ENCODE measurements at places on chromosomes 16 and 17.

DNA sequence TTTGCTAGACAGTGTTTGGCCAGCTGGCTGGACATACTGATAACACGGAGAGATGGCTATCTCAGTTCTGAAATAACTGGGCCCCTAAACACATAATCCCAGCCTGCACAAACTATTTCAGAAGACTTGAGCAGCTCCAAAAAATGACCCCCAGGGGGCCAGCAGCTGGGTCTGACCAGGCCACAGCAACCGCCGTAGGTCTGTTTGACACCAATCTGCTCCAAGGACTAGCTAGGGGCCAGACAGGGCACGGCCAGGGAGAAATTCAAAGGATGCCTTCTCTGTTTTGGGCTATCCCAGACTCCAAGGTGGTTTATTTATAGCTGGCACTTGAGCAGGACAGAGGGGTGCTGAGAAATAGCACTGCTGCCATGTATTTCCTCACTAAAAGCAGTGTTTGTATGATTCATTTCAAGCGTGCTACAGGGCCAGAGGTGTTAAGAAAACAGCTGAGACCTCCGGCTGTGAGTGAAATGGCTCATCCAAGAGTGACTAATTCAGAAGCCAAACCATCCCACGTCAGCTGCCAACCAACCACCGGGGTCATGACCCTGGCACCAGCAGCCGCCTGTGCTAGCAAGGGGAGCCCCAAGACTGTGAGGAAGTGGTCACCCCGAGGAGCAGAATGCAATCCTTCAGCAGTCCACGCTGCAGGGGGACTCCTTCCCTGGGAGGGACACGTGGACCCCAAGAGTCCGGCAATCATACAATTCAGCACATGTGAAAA lies 5.7 kb downstream of the GGA2 start:
- DNase-seq: peak; percentile 87

DNA sequence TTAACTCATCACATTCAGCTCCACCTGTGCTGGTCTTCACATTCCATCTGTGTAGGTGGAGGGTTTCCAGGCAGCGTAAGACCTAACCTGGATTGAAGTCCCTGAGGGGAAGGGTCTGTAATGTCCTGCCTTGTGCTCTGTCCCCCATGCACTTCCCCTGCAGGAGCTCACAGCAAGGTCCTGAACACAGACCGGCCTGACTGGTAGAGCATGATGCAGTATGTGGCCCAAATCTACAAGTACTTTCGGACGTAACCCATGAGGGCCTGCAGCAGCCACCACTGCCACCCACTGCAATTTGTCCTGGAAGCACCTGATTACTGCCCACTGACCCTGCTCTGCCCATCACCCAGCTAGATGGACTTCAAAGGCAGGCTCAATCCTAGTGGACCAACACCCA lies 36.6 kb upstream of the ADORA2B start:
- no peak for DNase-seq

GRCh38 chr16:77143364-77143763 lies 47.6 kb upstream of the MON1B start:
- DNase-seq: no peak

GRCh38 chr17:77852731-77853130 lies 105.8 kb upstream of the TNRC6C start:
- DNase-seq: no peak

DNA sequence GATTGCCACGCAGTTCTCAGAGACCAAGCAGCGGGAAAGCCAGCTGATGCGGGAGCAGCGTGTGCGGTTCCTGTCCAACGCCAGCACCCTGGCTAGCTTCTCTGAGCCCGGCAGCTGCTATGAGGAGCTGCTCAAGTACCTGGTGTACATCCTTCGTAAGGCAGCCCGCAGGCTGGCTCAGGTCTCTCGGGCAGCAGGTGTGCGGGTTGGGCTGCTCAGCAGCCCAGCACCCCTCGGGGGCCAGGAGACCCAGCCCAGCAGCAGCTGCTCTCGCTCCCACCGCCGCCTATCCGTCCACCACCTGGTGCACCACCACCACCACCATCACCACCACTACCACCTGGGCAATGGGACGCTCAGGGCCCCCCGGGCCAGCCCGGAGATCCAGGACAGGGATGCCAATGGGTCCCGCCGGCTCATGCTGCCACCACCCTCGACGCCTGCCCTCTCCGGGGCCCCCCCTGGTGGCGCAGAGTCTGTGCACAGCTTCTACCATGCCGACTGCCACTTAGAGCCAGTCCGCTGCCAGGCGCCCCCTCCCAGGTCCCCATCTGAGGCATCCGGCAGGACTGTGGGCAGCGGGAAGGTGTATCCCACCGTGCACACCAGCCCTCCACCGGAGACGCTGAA lies 15.2 kb downstream of the CACNA1G start:
- peak; percentile 60 for DNase-seq

- DNase-seq: no peak
These were observed 25.0 kb upstream of the EFCAB13 start for GRCh38 chr17:47298712-47299111.

- DNase-seq: no peak
These were observed 51.2 kb upstream of the DHX40 start for GRCh38 chr17:59513934-59514841.

- DNase-seq: no peak
These were observed 3.3 kb upstream of the KRT35 start for GRCh38 chr17:41483991-41484826.

DNA sequence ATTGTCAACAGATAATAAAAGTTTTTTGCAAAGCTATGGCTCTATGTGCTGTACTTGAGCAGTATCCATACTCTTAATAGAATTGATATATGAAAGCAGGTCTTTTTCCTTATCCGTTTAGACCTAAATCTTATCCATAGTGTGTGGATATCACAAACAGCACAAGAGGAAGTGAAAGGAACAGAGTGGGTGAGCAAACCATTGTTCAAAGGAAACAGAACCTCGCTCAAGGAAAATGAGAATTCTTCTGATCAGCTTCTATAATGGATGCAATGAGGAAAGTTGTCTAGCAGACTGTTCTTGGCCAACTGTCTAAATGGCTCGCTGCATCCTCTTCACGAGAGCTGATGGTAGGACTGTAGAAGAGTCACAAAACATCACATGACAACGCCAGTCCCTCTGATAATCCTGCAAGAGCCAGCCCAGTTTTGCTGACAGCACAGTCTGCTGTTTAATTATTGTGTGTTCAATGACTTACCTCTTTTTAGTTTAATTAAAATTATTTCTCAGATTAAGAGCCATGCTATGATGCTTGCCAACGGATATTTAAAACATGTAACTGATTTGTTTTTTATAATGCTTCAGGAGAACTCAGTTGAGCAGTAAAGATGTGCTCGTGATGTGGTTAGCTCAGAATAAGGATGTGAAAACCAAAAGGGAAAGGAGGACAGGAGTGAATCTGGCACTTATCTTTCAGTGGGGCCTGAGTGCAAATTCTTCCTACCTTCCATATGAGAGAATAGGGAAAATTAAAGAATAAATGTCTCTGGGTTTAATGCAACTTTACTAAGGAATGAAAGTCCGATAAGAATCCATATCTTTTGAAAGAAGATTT lies 38.5 kb downstream of the WWOX start:
- DNase-seq: no peak

Measured in activated CD8-positive, alpha-beta memory T cell treated with anti-CD3 and anti-CD28 coated beads, Interleukin-2, amount 50 U/mL, for 48 hours (primary cell).